Dermis blood vessel endothelial cell (primary cell): ENCODE measurements at places on chromosomes 7 and 10. TPM values are rescaled to one million over a fixed set of nuclear protein-coding genes. Genes with fewer than 3 reads are reported as not detected.

The CEP41 gene
- total RNA-seq = 11.4 and 12.4 TPM in 2 replicates

The ATRNL1 gene
- total RNA-seq = 0.17 and 1.5 TPM in 2 replicates

The SLC26A3 gene
- total RNA-seq = not detected in 2 replicates

The SUN3 gene
- total RNA-seq = not detected in 2 replicates

The VENTX gene
- total RNA-seq = not detected in 2 replicates

The ZNF804B gene
- total RNA-seq = not detected in 2 replicates

The PPP1R17 gene
- not detected in 2 replicates for total RNA-seq

The ABLIM1 gene
- 141 and 159 TPM in 2 replicates for total RNA-seq

The INSIG1 gene
- total RNA-seq = 93.9 and 140 TPM in 2 replicates

The RPP30 gene
- total RNA-seq = 34.9 and 38.6 TPM in 2 replicates

The PRSS1 gene
- not detected in 2 replicates for total RNA-seq

The LIPJ gene
- total RNA-seq = not detected in 2 replicates

The CYP26C1 gene
- 1.9 and 5.4 TPM in 2 replicates for total RNA-seq

DNA sequence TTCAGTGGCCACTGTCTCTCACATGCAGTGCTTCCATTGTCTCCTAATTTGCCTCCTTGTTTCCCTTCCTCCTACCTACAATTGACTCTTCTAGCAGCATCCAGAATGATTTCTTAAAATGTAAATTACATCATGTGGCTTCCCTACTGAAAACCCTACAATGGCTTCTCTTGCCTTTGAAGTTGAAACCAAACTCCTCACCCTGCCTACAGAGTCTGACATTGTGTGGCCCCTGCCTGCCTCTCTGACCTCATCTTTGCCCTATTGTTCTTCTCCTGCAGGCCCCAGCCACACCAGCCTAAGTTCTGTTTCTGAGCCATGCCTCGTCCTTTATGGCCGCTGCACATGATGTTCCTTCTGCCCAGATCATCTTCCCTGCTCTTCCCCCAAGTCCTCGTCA, 35.8 kb upstream of the CDK1 start:
- no peak for DNase-seq

- no peak for DNase-seq
Observed at GRCh38 chr10:70677620-70678249, 5.4 kb downstream of the ADAMTS14 start.

DNA sequence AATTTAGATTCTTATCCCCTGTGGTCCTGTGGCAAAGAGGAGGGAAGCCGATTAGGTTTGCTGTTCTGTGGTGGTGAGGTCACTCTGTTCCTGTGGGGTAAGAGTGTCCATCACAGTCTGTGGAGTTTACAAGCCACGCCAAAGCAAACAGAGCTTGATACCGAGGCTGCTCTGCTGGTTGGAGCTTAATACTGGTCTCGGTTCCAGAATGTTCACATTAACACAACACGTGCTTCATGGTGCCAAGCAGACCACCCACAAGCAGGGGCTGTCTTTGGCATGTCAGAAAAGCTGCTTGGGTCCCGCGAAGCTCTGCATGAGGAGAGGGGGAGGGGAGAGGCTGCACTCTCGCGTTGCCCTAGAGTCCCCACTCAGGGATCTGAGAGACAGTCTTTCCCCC, 47.5 kb downstream of the DNAJB6 start:
- no peak for DNase-seq

GRCh38 chr10:52644373-52645186, 128.0 kb downstream of the MBL2 start:
- DNase-seq = peak; percentile 78

GRCh38 chr10:96632974-96633710, 46.3 kb upstream of the TM9SF3 start:
- DNase-seq = no peak

DNA sequence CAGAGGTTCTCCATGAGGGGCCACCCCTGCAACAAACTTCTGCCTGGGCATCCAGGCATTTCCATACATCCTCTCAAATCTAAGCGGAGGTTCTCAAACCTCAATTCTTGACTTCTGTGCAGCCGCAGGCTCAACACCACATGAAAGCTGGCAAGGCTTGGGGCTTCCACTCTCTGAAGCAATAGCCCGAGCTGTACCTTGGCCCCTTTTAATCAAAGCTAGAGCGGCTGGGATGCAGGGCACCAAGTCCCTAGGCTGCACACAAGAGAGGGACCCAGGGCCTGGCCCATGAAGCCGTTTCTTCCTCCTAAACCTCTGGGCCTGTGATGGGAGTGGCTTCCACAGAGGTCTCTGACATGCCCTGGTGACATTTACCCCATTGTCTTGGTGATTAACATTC, 43.8 kb downstream of the CDHR3 start:
- DNase-seq = no peak

DNA sequence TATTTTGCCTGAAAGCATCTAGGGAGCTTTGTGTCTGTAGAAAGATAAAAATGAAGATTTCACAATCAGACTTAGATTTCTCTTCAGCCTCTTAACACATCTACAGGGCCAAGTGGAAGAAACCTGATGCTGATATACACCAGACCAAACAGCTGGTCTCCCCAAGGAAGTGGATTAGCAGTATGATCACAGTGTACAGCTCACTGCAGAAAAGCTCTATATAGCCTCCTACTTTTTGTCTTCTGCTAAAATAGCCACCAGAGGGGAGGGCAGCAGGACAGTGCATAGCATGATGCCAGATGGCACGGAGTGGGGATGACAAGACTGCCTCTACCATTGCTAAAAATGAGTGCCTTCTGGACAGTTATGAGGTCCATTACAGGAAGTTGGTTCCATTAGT, 16.0 kb downstream of the FAM13C start:
- no peak for DNase-seq

DNA sequence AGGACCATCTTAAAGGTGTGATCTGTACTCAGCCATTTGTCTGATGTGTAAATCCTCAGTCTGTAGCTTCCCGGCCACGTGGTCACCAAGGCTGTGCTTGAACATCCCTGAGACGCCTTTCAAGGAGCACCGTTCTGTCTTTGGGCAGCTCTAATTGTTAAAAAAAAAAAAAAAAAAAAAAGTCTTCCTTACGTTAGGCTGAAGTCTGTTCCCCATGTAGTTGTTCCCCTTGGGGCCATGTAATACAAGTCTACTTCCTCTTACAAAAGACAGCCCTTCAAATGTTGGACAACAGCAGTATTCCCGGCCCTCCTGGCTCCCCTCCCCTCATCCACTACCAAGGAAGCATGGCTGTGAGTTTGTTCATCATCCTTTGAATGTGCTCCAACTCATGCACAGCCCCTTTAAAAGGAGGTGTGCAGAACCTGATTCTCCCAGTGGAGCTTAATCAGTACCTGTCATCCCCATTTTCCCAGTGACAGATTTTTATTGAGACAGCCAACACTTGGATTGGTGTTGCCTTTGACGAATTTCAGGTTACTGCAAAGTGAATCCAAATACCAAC, 392.2 kb upstream of the GALNT17 start:
- DNase-seq = no peak

DNA sequence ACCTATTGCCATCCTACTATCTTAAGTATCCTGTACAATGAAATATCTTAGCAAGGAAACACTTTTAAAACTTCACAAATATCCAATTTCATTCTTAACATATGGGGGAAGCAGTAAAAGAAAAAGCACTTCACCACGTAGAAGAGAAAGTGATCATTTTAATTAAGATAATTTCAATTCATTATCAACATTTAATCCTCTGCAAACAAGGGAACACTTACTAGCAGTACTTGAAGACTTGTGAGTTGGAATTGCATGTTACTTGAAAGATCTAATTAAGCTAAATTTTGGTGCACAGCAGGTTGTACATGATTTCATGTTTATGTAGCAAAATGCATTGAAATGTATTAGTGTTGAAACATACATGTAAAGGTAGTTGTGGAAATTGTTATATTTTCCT, 20.8 kb upstream of the CCAR1 start:
- no peak for DNase-seq

DNA sequence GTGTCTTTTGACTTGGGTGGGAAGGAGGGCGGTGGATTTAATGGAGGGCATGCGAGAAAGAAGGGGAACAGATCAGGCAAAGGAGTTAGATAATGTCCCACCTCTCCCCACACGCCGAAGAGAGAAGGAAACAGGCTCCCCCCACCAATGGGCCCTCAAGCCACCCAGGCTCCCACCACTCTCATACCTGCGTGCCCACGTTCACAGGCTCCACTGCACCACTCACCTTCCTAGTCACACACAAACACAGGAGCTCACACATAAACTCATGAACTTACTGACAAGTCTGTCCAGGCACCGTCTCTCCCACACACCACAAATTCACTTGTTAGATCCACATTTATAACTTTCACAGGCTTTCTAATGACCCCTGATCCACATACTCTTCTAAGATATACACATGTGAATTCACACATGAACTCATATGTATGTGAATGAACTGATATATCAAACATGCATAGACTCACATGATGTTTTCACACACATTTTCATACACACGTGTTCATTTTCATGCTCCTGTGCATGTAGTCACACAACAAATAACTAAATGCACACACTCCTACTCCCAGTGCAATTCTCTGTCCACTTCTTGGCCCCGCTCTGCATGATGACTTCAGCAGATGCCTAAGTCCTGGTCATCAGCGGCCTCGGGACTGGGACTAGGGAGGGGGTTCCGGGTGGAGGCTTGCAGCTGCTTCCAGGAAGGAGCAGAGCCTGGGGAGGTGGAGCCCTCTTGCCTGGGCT, 1.5 kb downstream of the LZTS2 start:
- DNase-seq = peak; percentile 98

- DNase-seq = peak; percentile 26
Observed at GRCh38 chr7:128104108-128104742, 73.0 kb upstream of the LRRC4 start.

GRCh38 chr7:3738964-3739363, 437.9 kb downstream of the SDK1 start:
- peak; percentile 7 for DNase-seq

GRCh38 chr7:26964156-26964808, 99.9 kb upstream of the SKAP2 start:
- DNase-seq = no peak

- DNase-seq = no peak
Observed at GRCh38 chr7:31017032-31017675, 35.0 kb upstream of the ADCYAP1R1 start.

DNA sequence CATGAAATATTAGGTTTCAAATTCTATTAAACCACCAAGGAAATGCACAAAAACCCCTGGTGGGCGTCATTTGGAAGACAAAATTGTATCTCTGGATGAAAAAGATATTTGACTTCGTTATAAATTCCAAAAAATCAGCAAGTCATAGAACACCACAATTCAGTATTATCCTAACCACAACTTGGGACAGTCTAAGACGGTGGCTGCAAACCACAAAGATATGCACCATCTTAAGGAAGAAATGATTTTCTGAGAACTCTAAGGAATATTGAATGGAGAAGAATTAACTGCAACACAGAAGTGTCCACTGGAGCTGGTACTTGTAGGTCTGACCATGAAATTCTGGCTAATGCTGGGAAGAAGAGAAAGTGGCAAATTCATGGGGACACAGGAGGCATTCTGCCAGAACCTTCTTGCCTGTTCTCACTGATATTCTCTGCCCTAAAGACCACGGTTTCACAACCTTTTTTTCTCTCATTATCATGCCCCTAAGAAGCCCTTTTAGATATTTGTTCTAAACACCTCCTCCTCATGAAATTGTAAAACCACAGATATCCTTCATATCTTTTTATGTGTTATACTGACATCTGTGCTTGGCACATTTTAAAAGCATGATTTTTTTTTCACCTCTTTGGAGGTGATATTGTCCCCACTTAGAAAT, 92.9 kb downstream of the SFMBT2 start:
- no peak for DNase-seq

- no peak for DNase-seq
Observed at GRCh38 chr10:66394342-66395063, 531.3 kb upstream of the LRRTM3 start.

DNA sequence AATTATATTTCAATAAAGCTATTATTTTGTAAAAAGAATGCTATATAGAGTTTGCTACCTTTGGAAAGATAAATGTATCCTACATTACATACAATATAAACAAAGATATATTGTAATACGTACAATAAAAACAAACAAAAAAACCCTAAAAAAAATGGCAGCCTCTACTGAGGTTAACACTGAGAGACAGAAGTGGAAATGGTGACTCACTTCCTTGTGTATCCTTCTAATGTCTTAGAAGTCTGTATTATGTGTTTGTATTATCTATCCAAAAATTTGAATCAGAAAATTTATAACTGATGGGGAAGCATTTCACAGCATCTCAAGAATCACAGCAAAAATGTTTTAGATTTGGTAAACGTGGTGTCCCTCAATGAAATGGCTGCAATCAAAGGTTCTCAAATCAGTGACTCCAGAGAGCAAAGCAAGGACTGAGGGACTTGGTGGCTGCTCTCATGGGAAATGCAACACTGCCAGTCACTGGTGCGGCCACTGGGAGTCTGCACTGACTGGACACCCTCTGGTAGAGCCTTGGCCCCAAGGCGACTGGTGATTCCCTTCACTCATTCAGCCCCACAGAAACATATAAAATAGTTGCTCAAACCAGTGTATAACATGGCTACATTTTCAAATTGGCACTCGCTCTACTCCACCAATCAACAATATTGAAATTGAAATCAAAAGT, 53.8 kb downstream of the PANK1 start:
- DNase-seq = peak; percentile 6

- no peak for DNase-seq
Observed at GRCh38 chr7:106839511-106839910, 25.6 kb upstream of the PIK3CG start.

DNA sequence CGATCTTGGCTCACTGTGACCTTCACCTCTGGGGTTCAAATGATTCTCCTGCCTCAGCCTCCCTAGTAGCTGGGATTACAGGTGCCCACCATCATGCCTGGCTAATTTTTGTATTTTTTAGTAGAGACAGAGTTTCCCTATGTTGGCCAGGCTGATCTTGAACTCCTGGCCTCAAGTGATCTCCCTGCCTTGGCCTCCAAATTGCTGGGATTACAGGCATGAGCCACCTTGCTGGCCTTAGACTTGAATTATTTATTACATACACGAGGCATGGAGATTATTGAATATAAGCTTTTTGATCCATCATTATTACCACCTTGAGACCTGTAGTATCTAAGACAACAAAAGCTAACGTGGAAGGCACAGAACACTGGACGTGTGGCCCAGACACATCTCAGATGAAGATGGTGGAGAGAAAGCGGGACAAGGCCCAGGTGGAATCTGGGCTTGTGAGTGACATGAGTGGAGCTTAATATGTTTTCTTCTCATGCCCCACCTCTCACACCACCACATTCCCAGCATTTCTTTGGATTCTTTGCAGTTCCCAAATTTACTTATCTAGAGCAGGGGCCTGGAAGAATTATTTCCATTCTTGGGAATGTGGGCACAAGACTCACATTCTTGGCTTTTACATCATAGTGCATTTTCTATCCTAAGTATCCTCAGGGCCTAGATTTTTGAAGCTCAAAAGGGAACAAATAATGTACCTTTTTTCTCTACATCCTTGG, 76.6 kb downstream of the SUGCT start:
- DNase-seq = peak; percentile 26

GRCh38 chr7:111561904-111562732, at the start of gene IMMP2L:
Gene IMMP2L (minus strand): TSS chr7:111562492.
- DNase-seq = peak; percentile 91

DNA sequence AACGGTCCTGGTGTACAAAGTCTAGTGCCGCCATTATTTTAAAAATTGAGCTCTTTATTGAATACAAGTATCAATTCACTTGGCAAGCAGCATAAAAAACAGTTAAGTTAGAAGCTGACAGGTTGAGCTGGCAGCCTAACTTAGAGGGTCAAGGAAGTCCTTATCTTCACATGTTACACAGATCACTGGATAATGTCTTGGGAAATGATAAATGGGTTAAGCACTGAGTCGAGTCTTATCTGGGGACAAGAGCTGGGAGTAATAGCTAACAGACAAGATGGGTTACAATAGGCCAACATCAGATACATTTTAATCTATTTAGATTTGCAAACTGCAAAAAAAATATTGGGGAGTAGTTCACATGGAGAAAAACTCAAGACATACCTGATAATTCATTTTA, 34.2 kb downstream of the SLC18A2 start:
- no peak for DNase-seq
